ENCODE measurements at places on chromosomes 6 and 20. TPM values are rescaled to one million over a fixed set of nuclear protein-coding genes. Genes with fewer than 3 reads are reported as not detected.

Gene TFAP2D
- not detected for total RNA-seq

Gene EXOC2
- 11.1 TPM for total RNA-seq

Gene CST5
- total RNA-seq, result not detected

Gene COL20A1
- 0.71 TPM for total RNA-seq

Gene MBOAT1
- 3.5 TPM for total RNA-seq

Gene FAM50B
- 6.0 TPM for total RNA-seq

Gene C4B
- total RNA-seq, result 0.78 TPM

Gene PTPRK
- total RNA-seq, result 14.9 TPM

All from A549 treated with Hydrocortisone at 1 μM for 4 hours (cell line).